ENCODE measurements at places on chromosomes 7 and 10.

- DNase-seq = no peak
Observed at GRCh38 chr7:108824840-108825580, 255.3 kb downstream of the DNAJB9 start.

- DNase-seq = no peak
Observed at GRCh38 chr7:92851732-92852131, 15.4 kb upstream of the CDK6 start.

- no peak for DNase-seq
Observed at GRCh38 chr10:106134326-106135000, 1030.0 kb downstream of the SORCS1 start.

DNA sequence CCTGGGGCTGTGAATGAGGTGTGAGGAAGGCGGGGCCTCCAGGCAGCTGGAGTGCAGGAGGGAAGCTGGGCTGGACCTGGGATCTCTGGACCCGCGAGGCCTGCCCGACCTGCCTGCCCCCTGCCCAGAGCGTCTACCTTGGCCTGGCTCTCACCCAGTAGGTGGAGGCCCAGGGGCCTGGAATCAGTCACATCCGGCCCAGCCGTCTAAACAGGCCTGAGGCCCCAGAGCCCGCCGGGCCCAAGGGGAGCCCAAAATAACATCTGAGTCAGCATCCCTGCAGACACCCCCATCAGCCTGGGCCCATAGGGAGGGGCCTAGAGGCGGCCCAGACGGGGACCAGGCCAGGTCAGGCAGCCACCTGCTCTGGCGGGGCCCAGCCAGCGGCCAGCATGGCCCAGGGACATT, 15.1 kb upstream of the ELN start:
- no peak for DNase-seq

- no peak for DNase-seq
Observed at GRCh38 chr10:7932301-7933036, 114.2 kb downstream of the TAF3 start.

GRCh38 chr7:155584763-155585531, 38.6 kb upstream of the CNPY1 start:
- DNase-seq = no peak

DNA sequence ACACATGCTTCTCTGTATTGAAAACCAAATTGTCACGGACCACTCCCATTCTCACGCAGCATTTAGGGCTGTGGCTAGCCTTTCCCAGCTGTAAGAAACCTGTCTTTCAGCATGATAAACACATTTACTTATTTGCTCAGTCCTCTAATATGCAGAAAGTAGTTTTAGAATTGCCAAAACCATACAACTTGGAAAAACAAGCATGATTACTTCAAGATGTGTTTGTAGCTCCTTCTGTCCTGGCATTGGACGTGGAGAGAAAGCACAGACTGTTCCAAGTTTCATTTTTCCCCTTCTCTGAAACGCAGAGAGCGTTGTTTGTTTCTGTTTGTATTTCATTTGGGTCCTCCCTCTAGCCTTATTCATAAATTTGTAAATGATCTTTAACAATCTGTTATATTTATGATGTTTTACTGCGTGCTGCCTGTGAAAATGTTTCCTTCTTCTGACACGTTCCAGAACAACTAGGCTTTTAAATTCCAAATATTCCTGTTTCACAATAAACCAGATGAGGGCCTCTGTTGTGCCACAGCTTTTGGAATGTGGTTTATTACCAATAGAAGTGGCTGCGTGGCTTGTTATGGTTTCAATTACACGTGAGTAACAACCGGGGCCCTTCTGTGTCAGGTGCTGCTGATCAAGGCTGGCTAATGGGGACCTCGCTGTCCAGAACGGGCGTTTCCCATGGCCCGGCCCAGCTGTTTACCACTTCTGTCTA, 26.1 kb downstream of the MNX1 start:
- no peak for DNase-seq

- DNase-seq = no peak
Observed at GRCh38 chr7:25384788-25385505, 156.7 kb upstream of the NPVF start.

- DNase-seq = no peak
Observed at GRCh38 chr10:71995887-71996575, 31.8 kb downstream of the CHST3 start.

DNA sequence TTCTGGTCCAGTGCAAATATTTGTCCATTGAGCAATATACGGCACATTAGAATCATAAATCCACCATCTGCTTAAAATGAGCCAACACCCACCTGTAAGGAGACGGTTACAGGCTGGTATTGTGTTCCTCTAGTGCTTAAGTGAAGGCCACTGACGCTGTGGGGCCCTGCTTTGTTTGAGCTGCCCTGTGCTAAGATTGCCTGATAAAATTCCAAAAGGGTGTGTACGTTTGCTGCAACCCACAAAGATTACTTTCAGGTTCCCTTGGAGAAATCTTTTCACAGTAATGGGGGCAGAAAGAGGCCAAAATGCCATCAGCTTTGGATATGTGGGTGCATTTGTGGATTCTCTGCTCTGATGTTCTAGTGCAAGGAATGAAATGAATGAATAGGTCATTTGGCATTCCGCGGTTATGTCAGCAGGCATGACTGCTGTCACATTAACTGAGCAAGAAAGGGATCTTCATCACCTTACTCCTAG, 34.4 kb downstream of the AGR3 start:
- no peak for DNase-seq

DNA sequence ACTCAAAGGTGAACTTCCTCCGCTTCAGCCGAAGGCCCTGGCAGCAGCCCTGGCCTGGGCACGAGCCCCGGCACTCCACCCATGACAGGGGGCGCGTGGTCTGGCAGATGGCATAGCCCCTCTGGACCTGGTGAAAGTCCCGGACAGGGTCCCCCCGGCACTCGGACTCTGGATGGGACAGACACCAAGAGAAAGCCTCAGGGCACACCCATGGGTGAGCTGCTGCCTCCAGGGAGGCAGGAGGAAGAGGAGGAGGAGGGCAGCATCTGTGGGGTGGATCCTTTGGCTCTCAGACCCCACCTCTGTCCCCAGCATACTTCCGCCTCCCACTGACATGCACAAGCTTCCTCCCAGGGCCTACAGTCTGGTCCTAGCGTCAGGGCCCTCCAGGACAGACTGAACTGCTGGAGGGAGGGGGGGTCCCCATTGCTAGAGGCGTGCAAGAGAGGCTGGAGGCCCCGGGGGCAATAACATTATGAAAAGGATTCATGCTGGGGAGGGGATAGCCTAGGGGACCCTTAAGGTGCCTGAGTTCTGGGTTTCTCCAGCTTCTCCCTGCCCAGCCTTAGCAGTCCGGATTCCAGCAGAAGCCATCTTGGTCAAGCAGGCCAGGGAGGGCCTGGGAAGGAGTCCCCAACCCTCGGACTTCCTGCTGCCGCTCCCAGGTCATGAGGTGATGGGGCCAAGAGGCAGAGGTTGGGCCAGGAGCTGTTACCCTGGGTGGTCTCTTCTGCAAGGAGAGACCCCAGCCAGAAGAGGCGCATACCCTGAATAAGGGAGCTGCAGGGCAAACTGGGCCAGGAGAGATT, 169.3 kb downstream of the LCOR start:
- no peak for DNase-seq

GRCh38 chr10:67666416-67667034, 29.5 kb downstream of the CTNNA3 start:
- DNase-seq = no peak
